ENCODE measurements at places on chromosomes 2 and 18.

DNA sequence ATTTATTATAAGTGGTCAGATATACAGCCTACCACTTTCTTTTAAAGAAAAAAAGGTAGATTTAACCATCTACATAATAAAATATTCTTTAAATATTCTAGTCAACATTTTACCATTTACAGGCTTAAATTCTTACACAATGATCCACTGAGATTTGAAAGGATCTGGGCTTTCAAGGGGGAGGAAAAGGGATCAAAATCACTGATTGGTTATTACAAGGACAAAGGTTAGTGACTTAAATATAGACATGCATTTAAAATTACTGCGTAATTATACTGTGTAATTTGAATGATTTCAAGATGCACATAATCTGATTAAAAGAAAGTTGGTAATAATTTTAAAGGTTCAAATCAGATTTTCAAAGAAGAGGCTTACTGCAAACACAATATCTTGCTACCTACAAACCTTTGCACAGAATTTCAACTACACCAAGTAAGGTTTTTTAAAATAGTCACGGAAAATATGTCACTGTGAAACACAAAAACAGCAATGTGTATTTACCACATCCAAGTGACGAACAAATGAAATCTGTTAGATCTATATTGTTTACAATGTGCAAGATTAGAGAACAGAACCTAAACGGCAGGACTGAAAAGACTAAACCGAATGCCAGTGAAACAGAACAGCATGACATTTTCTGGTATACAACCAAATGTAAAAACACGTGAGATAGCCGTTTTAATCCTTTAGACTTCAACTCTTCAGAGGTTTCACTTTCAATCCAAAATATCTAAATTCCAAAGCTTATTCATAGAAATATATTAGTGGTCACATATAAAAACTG is 40.8 kb downstream of the RTN4 start:
- DNase-seq, result no peak

DNA sequence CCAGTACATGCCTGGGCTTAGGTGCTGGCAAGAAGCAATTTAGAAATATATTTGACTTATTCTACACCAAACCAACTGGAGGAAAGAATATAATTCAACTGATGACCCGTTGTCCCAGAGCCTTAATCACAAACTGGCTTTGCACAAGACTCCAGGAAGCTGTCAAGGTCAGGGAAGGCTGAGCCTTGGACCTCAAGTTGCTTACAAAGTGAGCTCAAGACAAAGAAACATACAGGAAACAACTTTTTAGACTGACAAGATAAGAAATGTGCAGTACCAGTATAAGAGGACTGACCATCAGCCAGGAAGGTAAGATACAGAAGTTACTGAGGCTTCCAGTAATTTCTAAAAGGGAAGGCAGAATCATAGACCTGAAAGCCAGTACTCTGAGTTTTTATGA is 35.0 kb upstream of the GPR55 start:
- DNase-seq, result no peak

GRCh38 chr18:9000733-9001132 is 101.8 kb upstream of the NDUFV2 start:
- DNase-seq, result peak; percentile 41

DNA sequence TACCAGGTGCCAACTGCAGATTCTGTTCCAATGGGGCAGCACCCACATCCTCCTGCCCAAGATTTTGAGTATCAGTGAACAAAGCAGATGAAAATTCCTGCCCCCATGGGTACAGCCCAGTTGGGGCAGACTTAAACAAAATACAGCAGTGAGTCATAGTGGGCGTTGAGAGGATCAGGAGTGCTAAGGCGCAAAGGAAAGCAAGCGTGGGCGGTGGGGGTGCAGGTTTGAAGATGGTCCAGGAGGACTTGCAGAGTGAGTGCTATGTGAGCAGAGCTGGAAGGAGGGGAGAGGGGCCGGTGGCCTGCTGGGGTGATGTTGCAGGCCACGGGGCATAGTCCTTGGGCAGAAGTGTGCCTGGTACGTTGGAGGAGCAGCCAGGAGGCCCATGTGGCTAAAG is 24.7 kb downstream of the STEAP3 start:
- peak; percentile 21 for DNase-seq

DNA sequence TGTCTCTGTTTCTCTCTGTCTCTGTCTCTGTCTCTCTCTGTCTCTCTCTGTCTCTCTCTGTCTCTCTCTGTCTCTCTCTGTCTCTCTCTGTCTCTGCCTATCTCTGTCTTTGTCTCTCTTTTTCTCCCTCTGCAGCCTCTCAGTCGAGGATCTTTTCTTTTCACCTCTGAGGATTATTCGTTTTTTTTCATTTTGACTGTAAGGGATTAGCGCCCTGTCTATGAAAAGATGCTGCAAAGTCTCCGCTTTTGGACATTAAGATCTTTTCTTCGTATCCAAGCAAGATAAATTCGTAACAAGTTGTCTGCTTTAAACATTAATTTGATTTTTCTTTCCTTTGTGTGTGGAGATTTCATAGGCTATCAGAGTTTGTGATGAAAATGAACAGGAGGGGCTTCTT is 191.2 kb upstream of the TPO start:
- no peak for DNase-seq

GRCh38 chr2:130185896-130186295 is 3.8 kb downstream of the MZT2B start:
- DNase-seq, result no peak

DNA sequence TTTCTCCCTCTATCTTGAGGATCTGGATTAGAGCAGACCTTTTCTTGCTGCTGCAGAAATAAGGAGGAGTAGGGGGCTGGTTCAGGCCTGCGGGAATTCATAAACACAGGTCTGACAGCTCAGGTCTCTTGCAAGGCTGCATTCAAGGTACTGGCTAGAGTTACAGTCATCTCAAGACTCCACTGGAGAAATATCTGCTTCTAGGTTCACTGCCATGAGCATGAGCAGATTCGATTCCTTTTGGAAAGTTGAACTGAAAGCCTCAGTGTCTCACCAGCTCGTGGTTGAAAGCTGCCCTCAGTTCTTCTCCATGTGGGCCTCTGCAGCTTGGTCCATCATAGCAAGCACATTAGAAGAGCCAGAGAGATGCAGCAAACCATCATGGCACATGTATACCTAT is 124.4 kb upstream of the SETBP1 start:
- no peak for DNase-seq

DNA sequence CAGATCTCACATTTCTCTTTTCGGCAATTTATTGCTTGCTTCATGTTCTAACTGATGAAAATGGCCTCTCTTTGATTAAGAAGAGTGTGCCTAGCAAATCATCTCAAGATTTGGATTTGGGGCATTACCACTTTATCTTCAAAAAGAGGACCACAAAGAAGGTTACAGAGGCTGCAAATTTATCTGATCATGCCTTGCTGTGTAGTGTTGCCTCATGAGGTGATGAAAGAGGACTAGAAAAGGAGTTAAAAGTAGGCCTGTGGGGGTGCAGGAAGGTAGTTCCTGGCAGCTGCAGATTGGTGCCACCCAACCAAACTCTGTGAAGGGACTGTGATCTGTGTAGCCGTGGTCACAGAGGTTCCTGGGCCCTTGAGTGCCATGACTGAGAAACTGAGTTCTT is 69.2 kb downstream of the PRELID3A start:
- no peak for DNase-seq

DNA sequence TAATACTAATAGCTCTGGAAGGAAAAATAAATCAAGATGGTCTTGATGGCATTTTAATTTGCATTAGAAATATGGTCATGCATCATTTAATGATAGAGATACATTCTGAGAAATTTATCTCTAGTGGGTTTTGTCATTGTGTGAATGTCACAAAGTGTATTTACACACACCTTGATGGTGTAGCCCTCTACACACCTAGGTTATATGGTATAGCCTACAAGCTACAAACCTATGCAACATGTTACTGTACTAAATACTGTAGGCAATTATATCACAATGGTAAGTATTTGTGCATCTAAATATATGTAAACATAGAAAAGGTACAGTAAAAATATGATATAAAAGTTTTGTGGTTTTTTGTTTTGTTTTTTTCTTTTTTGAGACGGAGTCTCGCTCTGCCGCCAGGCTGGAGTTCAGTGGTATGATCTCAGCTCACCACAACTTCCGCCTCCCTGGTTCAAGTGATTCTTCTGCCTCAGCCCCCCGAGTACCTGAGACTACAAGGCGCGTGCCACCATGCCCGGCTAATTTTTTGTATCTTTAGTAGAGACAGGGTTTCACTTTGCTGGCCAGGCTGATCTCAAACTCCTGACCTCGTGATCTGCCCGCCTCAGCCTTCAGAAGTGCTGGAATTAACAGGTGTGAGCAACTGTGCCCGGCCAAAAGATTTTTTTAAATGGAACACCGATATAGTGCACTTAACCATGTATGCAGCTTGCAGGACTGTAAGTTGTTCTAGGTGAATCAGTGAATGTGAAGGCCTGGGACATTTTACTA is 83.7 kb upstream of the UBXN4 start:
- no peak for DNase-seq

GRCh38 chr2:216942465-216942864 is 82.6 kb upstream of the TNP1 start:
- no peak for DNase-seq

DNA sequence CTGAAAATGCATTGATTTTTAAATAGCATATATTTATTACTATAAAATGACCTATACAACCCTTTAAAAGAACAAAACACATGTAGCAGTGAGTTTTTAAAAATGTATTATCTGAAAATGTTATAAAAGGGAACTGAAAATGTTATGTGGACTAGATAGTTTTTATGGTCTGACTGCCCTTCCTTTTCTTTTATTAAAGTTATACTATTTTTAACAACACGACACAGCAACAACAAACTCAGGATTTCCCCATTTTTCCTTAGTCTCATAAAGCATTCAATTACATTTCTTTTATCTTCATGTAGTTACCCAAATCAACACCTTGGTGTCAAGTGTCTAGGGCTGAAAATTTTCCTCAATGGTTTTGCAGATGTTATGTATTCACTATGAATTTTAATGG is 132.8 kb upstream of the TMEFF2 start:
- DNase-seq, result no peak

- DNase-seq, result no peak
Observed at GRCh38 chr2:132980304-132980703, 310.3 kb upstream of the LYPD1 start.

- DNase-seq, result no peak
Observed at GRCh38 chr18:54086863-54087262, 137.6 kb downstream of the MBD2 start.

- peak; percentile 80 for DNase-seq
Observed at GRCh38 chr18:24075767-24076597, 61.4 kb downstream of the TTC39C start.

- peak; percentile 39 for DNase-seq
Observed at GRCh38 chr2:58571181-58571852, 330.2 kb upstream of the FANCL start.

DNA sequence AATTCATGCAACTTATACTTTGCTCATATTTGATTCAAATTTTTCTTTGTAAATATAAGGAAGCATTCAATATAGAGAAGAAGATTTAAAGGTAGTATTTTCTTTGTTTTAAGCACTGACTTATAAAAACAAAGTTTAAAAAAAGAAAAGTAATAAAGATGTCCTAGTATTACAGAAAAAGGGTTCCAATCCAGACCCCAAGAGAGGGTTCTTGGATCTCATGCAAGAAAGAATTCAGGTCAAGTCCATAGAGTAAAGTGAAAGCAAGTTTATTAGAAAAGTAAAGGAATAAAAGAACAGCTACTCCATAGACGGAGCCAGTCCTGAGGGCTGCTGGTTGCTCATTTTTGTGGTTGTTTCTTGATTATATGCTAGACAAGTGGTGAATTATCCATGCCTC is 267.9 kb downstream of the CTNNA2 start:
- no peak for DNase-seq

GRCh38 chr2:216023055-216023648 is 9.8 kb upstream of the MREG start:
- peak; percentile 14 for DNase-seq

DNA sequence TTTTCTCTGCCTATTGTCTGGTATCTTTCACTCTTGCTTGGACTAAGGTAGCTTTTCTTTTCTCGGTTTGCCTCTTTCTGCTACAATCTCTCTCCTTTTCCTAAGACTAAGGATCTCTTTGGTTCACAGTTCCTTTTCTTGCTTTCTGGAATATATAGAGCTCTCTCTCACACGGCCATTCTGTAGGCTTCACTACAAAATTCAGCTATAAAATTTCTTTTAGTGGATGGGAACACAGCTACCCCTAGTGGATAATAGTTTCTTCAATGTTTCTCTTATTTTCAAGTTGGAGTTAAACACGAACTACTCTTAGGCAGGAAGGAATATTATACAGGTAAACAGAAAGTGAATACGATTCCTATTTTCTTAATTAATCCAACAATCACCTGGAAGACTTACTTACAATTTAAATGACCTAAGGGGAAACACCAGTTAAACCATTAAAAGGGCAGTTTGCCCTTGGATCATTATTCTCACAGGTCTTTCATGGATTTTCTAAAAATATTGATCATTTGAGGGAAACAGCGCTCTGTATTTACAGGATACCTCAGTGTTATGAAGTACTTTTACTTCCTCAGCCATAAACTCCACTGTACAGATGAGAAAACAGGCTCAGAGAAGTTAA is 140.5 kb downstream of the LRP2 start:
- DNase-seq, result no peak

- DNase-seq, result no peak
Observed at GRCh38 chr2:16254356-16254965, 314.1 kb downstream of the MYCN start.

DNA sequence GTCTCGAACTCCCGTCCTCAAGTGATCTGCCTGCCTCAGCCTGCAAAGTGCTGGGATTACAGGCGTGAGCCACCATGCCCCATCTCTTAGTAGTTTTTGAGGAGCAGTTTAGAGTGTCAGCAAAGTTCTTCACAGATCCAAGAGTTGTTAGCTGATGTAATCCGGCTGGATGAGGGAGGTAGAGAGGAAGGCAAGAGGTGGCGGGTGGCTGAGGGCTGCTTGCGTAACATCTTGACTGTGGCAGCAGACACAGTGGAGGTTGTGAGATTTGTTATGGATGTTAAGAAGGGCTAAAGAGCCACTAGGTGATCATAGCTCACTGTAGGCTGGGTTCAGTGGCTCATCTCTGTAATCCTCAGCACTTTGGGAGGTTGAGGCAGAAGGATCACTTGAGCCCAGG is 19.5 kb upstream of the FAM136A start:
- no peak for DNase-seq

DNA sequence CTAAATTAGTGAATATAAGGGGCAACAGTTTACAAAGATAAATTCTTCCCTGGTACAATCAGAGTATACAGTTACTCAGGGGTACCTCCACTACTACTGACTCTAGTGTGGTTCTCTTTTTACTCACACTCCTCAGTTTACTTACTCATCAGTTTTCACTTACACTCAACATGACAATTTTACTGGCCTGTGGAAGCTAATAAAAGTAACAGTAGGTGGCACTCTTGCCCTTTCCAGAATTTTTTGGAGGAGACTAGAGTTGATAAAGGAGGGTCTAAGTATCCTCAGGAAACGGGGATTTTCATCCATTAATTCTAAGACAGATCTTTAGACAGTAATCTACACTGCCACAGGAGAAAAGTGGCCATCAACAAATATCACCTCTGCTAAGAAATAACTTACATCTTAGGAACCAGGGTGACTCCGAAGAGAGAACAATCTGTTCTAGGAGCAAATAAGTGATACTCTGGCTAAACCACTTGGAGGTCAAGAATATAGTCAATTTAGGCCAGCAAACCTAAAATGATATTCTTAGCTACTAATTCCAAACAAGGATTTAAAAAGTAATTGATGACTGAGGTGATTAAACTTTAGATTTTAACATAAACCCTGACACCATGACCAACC is 61.3 kb downstream of the ATL2 start:
- DNase-seq, result peak; percentile 39
